ENCODE measurements at places on chromosomes 1 and 21.

DNA sequence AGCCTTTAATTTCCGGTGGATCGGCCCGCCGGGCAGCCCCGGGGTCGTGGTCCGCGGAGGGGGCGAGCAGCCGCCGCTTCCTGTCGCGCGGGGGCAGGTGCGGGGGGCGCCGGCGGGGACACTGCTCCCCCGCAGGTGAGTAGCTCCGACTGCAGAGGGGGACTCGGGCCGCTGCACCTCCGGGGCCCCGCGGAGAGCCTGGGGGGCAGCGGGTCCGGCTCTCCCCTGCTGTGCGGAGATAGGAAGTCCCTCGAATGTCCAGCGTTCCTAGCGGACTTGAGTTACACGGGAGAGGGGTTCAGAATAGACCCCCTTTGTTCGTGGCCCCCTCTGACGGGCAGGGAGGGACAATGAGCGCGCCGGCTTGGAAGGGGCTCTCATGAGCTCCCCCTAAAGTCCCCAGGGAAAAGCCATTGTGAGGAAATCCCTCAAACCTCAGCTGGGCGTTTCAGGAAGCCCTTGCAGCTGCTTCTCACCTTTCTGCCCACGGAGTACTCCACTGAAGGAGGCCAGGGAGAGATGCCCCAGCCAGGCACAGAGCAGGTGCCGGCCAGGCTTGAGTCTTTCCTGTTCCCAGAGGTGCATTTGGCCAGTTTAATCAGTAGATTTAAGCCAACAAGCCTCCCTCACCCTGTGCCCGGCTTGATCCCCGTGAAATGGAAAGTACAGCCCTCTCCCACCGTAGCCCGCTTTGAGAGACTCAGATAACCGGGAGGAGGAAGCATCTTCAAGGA is 925 bp downstream of the PDE9A start:
- peak; percentile 12 for DNase-seq

DNA sequence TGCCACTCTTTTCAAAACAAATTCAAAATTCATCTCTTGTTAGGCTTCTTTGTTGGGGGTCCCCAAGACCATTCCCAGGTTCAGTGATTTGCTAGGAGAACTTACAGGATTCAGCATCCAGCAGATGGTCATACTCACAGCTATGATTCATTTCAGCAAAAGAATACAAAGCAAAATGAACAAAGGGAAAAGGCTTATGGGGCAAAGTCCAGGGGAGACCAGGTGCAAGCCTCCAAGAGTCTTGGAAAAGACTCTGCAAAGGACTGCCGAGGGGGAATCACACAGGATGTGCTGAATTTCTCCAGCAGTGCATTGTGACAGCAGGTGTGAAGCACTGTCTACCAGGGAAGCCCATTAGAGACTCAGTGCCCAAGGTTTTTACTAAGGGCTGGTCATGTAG is 7.3 kb downstream of the TRAF5 start:
- DNase-seq: no peak

DNA sequence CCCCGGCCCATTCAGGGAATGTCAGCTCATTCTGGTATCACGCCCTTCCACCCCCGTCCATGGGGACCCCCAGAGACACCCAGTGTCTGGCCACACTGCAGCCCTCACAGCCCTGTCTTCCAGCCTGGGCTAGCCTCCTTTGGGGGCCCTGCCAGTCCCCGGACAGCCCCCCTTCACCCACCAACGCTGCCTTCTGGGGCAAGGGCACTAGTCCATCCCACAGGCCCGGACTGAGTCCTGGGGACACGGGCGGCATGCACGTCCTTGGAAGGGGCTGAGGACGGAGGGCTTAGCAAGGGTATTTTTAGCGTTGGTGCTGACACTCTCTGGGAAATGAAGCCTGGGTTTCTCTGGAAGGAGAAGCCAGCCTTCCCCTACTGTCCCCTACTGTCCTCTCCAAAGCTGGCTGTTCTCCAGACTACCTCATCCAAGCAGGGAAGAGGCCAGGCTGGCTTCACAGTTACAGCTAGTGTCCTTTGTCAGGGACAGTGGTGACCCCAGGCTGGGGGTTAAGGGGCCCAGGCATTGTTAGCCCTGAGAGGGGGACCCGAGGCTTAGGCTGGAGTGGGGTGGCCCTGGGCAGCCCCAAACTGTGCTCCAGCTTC is 39.5 kb downstream of the COQ8A start:
- no peak for DNase-seq

DNA sequence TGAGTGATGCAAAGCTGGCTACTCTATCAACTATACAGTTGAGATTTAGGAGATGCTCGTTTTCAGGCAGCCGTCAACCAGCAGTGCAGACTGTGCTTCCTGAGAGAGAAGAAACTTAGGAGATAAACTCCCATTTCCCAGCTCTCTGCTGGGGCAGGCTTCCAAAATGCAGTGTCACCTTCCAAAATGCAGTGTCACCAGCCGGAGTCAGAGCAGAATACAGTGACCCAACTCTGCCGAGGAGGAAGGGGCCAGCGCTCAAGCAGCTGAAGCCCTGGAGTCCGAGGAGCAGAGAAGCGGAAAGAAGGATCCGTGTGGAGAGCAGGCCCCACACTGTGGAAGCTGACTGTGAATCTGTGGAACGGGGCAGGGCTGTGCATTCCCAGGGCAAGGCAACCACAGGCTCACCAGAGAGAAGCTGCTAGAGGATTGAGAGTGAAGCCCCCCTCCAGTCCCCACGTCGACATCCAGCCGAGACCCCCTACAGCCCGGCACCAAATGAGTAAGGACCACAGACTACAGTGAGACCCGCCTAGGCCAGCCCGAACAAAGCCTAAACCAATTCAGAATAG is 703 bp upstream of the KRTAP12-1 start:
- DNase-seq: no peak

GRCh38 chr21:45176141-45176540 is 101.8 kb downstream of the ADARB1 start:
- DNase-seq: no peak

DNA sequence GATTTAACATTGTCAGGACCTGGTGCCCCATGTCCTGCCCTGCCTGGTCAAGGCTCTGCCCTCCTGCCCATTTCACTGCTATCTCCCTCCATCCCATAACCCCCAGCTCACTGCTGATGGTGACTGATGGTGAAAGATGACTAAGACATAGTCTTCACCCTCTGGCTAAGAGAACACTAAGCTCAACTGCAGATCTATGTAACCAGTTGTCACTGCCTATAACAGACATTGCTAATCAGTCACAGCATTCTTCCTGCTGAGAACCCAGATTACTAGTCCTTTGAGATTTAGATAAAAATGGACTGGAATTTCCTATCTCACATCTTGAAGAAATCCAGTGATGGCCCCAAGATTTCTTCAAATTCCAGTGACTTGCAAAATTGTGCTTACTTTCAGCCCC is 8.0 kb upstream of the ZNF362 start:
- DNase-seq: no peak

GRCh38 chr1:222138095-222138494 is 396.2 kb upstream of the DUSP10 start:
- DNase-seq: no peak

GRCh38 chr1:234543442-234544086 is 64.6 kb upstream of the TARBP1 start:
- DNase-seq: no peak

GRCh38 chr1:20729155-20729931 is 3.2 kb downstream of the SH2D5 start:
- DNase-seq: no peak

GRCh38 chr1:246971090-246971721 is 36.7 kb downstream of the ZNF695 start:
- peak; percentile 21 for DNase-seq

GRCh38 chr1:116737020-116737854 is 17.0 kb upstream of the CD2 start:
- DNase-seq: peak; percentile 20

DNA sequence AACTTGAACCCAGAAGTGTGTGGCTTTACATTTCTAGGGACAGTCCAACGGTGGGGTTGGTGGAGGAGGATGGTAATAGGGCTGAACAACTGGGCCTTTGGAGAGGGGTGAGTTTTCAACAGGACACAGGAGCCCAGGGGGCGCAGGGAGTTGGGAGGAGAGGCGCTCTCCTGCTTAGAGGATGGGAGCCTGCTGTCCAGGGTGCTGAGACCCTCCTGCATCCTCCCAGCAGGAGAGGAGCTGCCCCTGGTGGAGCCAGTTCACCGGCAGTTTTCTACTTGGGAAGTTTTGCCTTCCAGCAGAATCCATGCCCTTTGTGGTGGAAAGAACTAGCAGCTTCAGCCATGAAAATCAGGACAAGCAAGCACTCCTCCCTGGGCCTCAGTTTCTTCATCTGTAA is 8.6 kb downstream of the KCNC4 start:
- DNase-seq: no peak

GRCh38 chr1:102241431-102242338 is 245.0 kb upstream of the OLFM3 start:
- DNase-seq: no peak

DNA sequence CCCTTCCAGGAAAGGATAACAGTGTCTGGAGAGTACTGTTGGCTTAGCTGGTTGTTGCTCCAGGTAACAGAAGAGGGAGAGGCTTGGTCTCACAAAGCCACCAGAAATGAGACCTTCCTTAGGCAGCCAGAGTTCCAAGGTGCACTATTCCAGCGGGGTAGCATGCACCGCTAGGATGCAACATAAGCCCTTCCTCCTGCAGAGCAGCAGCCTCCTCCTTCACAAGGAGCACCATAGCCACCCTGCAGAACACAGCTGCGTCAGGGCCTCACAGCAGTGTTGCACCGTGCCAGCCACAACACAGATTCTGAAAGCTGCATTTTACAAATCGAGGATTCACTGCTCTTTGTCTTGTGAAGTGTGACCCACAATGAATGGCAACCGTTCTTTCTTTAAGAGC is 142.0 kb downstream of the CLIC6 start:
- DNase-seq: no peak

DNA sequence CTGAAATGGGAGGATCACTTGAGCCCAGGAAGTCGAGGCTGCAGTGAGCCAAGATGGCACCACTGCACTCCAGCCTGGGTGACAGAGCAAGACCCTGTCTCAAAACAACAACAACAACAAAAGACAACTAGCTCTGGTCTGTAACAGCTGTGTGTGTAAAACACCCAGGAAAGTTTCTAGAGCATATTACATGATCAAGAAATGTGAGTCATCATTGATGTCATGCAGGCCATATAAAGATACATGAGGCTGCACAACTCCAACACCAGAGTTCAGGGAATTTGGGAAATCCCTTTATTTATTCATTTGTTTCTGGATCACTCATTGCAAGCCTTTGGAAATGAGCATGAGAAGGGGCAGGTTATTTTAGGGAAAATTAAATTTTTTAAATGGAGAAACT is 50.3 kb upstream of the CTPS1 start:
- no peak for DNase-seq

DNA sequence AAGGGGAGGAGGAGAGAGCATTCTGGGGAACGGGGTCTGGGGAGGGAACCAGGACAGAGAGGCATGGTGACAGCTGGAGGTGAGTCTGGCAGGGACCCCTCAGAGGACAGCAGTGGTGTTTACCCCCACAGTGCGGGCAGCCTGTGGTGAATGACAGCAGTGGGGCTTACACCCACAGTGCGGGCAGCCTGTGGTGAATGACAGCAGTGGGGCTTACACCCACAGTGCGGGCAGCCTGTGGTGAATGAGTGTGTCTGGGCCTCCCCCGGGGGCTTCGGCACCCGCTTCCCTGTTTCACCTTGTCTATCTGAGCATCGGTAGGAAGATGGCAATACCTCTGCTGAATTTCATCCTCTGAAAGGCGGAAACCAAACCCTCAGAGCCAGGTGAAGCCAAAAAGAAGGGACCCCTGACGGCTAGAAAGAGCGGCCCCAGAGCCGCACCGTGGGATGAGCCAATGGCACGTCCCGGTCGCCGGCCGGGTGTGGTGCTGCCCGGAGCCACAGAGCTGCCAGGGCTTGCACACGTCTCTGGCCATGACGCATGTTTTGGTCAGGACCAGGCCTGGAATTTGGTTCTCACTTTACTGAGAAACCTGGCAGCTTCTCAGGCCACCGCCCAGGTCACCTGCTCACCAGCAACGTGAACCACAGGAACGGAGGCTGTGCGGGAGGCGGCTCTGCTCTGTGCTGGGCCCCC is 54.1 kb downstream of the SIK1 start:
- DNase-seq: no peak

DNA sequence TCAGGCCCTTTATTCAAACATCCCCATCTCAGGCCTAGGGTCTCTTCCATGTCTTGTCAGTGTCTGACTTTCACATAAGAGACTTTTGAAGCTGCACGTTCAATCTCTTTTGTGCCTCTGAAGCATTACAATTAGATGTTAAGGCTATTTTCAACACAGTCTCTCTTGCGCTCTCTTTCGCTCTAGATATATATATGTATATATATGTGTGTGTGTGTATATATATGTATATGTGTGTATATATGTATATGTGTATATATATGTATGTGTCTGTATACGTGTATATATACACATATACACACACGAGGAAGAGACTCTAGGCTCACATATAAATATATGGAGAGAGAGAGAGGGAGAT is 162.5 kb upstream of the RNPC3 start:
- no peak for DNase-seq

DNA sequence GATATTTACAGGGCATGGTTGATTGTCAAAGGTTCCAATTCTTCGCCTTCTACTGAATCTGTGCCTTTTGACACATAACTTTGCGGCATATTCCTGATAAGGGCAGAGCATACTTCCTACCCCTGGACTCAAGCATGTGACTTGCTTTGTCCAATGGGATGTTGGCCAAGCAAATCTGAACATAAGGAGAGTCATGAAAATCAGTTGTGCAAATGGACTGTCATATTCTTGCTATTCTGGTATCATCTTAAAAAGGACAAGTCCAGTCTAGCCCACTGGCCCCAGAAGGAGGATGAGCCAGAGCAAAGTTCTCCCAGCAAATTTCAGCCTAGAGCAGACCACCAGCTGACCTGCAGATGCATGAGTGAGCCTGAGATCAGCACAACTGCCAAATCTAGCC is 41.0 kb upstream of the MUTYH start:
- DNase-seq: no peak

DNA sequence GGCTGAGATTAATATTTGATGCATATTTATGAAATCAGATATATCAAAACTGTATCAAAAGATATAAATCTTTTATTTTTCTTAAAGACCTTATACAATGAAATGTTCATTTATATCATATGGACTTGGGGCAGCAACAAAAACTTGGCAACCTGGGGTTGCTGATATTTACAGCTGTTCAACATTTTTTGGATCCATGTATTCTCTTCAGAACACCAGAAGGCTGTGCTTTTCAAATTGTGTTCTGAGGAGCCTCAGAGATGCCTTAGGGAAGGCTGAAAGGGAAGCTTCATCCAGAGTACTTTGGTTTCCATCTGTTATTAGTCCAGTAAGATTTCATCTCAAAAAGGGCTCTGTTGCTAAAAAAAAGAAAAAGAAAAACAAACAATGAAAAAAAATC is 94.8 kb downstream of the DISC1 start:
- DNase-seq: no peak

- no peak for DNase-seq
Measured at GRCh38 chr1:31830511-31830910, 14.7 kb upstream of the SPOCD1 start.

GRCh38 chr1:15531682-15532081 is 5.0 kb downstream of the DNAJC16 start:
- DNase-seq: no peak

Data from NCI-H748 treated with DMSO at 0.1 percent for 48 hours (cell line).